Left hindlimb (tissue), 1 donor: ENCODE measurements at places on chromosomes 3 and 15.

GRCh38 chr15:39061952-39062464 is 497.4 kb upstream of the RASGRP1 start:
- DNase-seq, result no peak

DNA sequence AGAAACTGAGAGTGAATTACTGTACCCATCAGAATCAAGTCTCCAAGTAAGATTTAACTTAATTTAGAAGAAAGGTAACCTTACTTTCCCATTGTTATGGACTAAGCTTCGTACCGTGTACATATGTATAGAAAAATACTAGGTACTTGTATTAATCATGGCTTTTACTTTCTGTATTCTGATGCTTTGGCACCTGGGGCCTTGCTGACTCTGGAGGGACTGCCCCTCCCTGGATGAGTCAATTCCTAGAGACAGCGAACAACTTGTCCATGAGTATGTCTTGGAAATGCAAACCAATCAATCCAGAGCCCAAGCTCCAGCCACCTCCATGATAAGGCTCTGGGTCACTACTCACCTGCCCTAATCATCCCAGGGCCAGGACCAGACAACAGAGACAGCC is 50.0 kb upstream of the DGKG start:
- no peak for DNase-seq

GRCh38 chr3:65625305-65625704 is 413.4 kb downstream of the MAGI1 start:
- no peak for DNase-seq

- peak; percentile 48 for DNase-seq
Measured at GRCh38 chr3:41681479-41681878, 280.4 kb downstream of the ULK4 start.
